Activated naive CD8-positive, alpha-beta T cell treated with anti-CD3 and anti-CD28 coated beads for 36 hours (primary cell): ENCODE measurements at places on chromosomes 16 and 17.
A peak's percentile ranks its signal among the peaks of the same experiment; 100 is the strongest.

DNA sequence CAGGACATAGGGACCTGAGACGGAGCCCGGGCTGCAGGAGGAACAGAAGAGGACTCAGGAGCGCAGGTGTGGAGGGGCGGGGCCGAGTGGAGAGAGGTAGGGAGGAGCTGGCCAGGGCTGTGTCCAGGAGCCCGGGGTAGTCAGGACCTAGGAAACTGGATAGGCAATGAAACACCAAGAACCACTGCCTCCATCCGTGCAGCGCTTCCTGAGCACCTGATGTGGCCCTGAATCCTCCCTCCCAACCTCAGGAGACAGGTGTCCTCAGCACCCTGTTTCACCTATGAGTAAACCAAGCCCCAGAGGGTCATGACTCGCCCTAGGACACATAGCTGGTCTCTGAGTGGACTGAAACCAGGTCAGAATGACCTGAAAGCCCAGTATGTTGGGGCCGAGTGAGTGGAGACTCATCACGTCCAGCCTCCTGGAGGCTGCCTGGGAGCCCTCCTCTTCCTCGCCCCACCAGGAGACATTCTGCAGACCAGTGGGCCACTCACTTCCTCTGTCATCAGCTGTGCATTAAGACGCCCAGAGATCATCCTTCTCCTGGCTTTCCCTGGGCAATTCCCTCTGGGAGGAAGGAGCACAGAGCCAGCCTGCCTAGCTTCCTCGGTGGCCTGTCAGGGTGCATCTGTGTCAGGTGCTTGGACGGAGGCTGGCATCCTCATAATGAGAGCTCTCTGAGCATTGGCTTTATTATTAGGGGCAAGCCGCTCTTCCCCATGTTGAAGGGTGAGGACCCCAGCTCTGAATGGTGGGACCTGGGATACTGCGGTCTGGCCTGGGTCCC, 72.8 kb downstream of the SCNN1B start:
- H3K36me3 ChIP-seq, result no peaks in the 10 kb centered on the region
- H3K4me1 ChIP-seq, result no peaks in the 10 kb centered on the region
- H3K27ac ChIP-seq, result no peak overlapping the region
- H3K4me3 ChIP-seq, result no peak overlapping the region

- no peaks in the 10 kb centered on the region for H3K27me3 ChIP-seq
- H3K36me3 ChIP-seq, result peaks cover 4% of the 10 kb centered on the region
- no peak overlapping the region for H3K27ac ChIP-seq
- DNase-seq, result peak; percentile 18
- H3K4me3 ChIP-seq, result no peak overlapping the region
- peaks cover 4% of the 10 kb centered on the region for H3K4me1 ChIP-seq
Observed at GRCh38 chr16:27748868-27749546, 199.1 kb downstream of the KATNIP start.

GRCh38 chr17:9676084-9676483, 30.8 kb downstream of the USP43 start:
- no peak overlapping the region for H3K27ac ChIP-seq
- H3K4me1 ChIP-seq, result no peaks in the 10 kb centered on the region
- no peak for DNase-seq
- no peaks in the 10 kb centered on the region for H3K27me3 ChIP-seq

DNA sequence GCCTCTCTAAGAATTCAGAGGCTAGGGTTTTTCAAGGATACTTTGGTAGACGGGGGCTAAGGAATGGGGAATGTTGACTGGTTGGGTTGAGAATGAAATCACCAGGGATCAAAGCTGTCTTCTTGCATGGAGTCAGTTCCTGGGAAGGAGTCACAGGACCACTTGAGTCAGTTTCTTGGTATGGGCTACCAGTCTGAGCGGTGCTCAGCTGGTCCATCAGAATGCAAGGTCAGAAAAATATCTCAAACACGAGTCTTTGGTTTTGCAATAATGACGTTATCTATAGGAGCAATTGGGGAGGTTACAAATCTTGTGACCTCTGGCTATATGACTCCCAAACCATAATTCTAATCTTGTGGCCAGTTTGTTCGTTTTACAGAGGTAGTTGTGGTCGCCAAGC, 18.4 kb downstream of the CHD9NB start:
- no peak overlapping the region for H3K27ac ChIP-seq
- H3K4me1 ChIP-seq, result peaks cover 2% of the 10 kb centered on the region
- no peak for DNase-seq

- peaks cover 46% of the 10 kb centered on the region for H3K36me3 ChIP-seq
- H3K27ac ChIP-seq, result peak overlapping the region; percentile 75
- H3K4me1 ChIP-seq, result peaks cover 45% of the 10 kb centered on the region
Observed at GRCh38 chr17:45235416-45236281, 14.0 kb downstream of the FMNL1 start.

GRCh38 chr17:81090361-81091136, 55.6 kb downstream of the BAIAP2 start:
- H3K4me1 ChIP-seq, result peaks cover 10% of the 10 kb centered on the region
- DNase-seq, result peak; percentile 22
- H3K36me3 ChIP-seq, result no peaks in the 10 kb centered on the region
- H3K27me3 ChIP-seq, result no peaks in the 10 kb centered on the region
- H3K27ac ChIP-seq, result no peak overlapping the region
- no peak overlapping the region for H3K4me3 ChIP-seq

GRCh38 chr17:42744283-42744805, 496 bp downstream of the EZH1 start:
- peak overlapping the region; percentile 97 for H3K27ac ChIP-seq
- H3K27me3 ChIP-seq, result peaks cover 6% of the 10 kb centered on the region
- peak overlapping the region; percentile 97 for H3K4me3 ChIP-seq
- DNase-seq, result peak; percentile 81

GRCh38 chr16:12539185-12539929, 264.3 kb downstream of the CPPED1 start:
- DNase-seq, result peak; percentile 4
- H3K36me3 ChIP-seq, result no peaks in the 10 kb centered on the region
- H3K27me3 ChIP-seq, result no peaks in the 10 kb centered on the region
- H3K4me3 ChIP-seq, result no peak overlapping the region
- H3K27ac ChIP-seq, result peak overlapping the region; percentile 54

DNA sequence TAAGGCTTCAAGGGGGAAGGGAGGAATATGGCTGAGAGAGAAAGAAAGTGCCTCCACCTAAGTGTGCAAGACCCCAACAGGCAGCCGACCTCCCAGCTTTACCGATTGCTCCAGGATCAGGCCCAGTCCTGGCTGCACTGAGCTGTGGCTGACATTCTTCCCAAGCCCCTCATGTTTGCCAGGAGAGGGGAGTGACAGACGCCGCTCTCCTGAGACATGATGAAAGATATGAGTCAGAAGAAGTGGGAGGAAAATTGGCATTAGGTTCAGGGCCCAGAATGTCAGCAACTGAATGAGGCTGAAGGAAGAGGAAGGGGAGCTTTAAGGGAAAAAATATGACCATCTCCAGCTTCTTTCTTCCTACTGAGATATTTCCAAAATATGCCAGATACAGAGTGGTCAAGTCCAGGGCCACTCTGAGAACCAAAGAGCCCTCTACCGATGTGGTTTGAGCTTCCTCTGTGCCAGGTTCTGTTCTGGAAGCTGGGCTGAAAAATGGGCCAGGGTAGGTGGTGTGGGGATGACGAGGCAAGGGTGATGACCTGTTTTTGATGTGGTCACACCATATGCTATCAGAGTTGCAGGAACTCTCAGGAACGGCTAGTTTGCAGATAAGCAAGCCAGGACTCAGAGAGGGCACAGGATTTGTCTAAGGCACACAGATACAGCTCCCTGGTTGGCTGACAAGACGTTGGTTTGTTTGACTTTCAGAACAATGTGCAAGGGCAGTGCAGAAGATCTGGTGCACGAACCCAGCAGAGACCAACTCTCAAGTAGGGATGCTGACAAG, 176.7 kb downstream of the SOX9 start:
- DNase-seq, result no peak
- H3K36me3 ChIP-seq, result no peaks in the 10 kb centered on the region
- no peaks in the 10 kb centered on the region for H3K27me3 ChIP-seq

- peaks cover 13% of the 10 kb centered on the region for H3K36me3 ChIP-seq
- peak overlapping the region; percentile 51 for H3K4me3 ChIP-seq
- peak; percentile 3 for DNase-seq
Observed at GRCh38 chr17:64147110-64148016, 17.4 kb upstream of the ERN1 start.

GRCh38 chr16:82439678-82440293, 187.0 kb upstream of the CDH13 start:
- no peak for DNase-seq
- H3K27me3 ChIP-seq, result no peaks in the 10 kb centered on the region
- no peaks in the 10 kb centered on the region for H3K36me3 ChIP-seq

GRCh38 chr16:53973021-53973420, 269.1 kb downstream of the FTO start:
- H3K4me3 ChIP-seq, result no peak overlapping the region
- no peak for DNase-seq
- no peaks in the 10 kb centered on the region for H3K4me1 ChIP-seq
- H3K27me3 ChIP-seq, result no peaks in the 10 kb centered on the region
- no peak overlapping the region for H3K27ac ChIP-seq
- H3K36me3 ChIP-seq, result no peaks in the 10 kb centered on the region

- no peak overlapping the region for H3K4me3 ChIP-seq
- peaks cover 10% of the 10 kb centered on the region for H3K4me1 ChIP-seq
- H3K36me3 ChIP-seq, result no peaks in the 10 kb centered on the region
- peak; percentile 61 for DNase-seq
- H3K27ac ChIP-seq, result no peak overlapping the region
Observed at GRCh38 chr17:73156166-73156840, 8.5 kb upstream of the SSTR2 start.

DNA sequence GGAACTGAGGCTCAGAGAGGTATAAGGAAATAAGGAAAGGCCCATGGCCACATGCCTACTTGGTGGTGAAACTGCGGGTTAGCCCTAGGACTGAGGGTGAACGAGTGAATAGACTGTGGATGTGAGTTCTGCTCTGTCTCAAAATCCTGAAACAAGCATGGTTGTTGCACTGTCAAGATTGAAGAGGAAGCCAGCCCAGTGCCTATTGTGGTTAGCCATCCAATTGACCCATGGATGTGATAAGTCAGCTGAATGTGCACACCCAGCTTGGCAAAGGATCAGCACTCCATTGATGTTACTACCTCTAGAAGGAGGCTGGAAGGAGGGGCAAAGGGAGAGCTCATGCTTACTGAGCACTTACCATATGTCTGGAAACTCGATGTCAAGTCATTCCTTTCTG, 4.5 kb downstream of the TMEM114 start:
- DNase-seq, result no peak
- no peaks in the 10 kb centered on the region for H3K36me3 ChIP-seq
- H3K27ac ChIP-seq, result no peak overlapping the region
- peaks cover 43% of the 10 kb centered on the region for H3K27me3 ChIP-seq
- H3K4me1 ChIP-seq, result peaks cover 6% of the 10 kb centered on the region
- no peak overlapping the region for H3K4me3 ChIP-seq

- H3K27me3 ChIP-seq, result no peaks in the 10 kb centered on the region
- peak overlapping the region; percentile 63 for H3K27ac ChIP-seq
- peaks cover 64% of the 10 kb centered on the region for H3K4me1 ChIP-seq
- H3K36me3 ChIP-seq, result peaks cover 43% of the 10 kb centered on the region
- no peak overlapping the region for H3K4me3 ChIP-seq
Observed at GRCh38 chr16:68100488-68100887, 15.3 kb downstream of the NFATC3 start.

- H3K4me1 ChIP-seq, result no peaks in the 10 kb centered on the region
- peaks cover 15% of the 10 kb centered on the region for H3K27me3 ChIP-seq
- DNase-seq, result no peak
Observed at GRCh38 chr17:80494547-80494946, 18.1 kb upstream of the NPTX1 start.

- H3K4me3 ChIP-seq, result no peak overlapping the region
- no peak for DNase-seq
- peaks cover 16% of the 10 kb centered on the region for H3K4me1 ChIP-seq
- H3K36me3 ChIP-seq, result no peaks in the 10 kb centered on the region
Observed at GRCh38 chr17:50181144-50181543, 15.3 kb downstream of the SGCA start.

- peak overlapping the region; percentile 79 for H3K27ac ChIP-seq
- peak overlapping the region; percentile 84 for H3K4me3 ChIP-seq
- DNase-seq, result peak; percentile 21
- peaks cover 46% of the 10 kb centered on the region for H3K4me1 ChIP-seq
- H3K36me3 ChIP-seq, result peaks cover 22% of the 10 kb centered on the region
- H3K27me3 ChIP-seq, result no peaks in the 10 kb centered on the region
Observed at GRCh38 chr17:58084317-58084981, 1.2 kb downstream of the DYNLL2 start.

GRCh38 chr16:48541108-48541786, 68.7 kb downstream of the N4BP1 start:
- peaks cover 4% of the 10 kb centered on the region for H3K36me3 ChIP-seq
- peaks cover 28% of the 10 kb centered on the region for H3K4me1 ChIP-seq
- no peaks in the 10 kb centered on the region for H3K27me3 ChIP-seq

GRCh38 chr17:29563816-29564215, 3.0 kb downstream of the ABHD15 start:
- no peak overlapping the region for H3K27ac ChIP-seq
- peaks cover 17% of the 10 kb centered on the region for H3K4me1 ChIP-seq
- peaks cover 3% of the 10 kb centered on the region for H3K27me3 ChIP-seq
- H3K4me3 ChIP-seq, result no peak overlapping the region
- H3K36me3 ChIP-seq, result peaks cover 14% of the 10 kb centered on the region

DNA sequence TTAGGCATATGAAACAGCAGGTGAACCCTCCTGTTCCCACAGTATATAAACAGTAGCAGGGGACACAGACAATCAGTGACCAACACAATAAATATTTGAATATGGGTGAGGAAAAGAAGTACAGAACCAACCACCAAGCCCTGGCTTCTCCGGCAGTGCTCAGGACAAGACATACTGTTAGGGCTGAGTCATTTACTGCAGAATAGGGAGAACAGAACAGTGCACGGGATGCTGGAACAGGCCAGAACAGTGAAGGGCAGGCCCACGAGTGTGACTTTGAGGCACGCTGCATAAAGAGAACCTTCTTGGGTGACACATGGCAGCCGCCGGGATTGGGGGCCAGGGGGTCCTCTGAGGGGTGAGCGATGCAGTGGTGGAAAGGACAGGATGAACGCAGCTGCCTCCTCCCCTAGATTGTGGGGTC, 160.4 kb downstream of the CMIP start:
- H3K4me1 ChIP-seq, result no peaks in the 10 kb centered on the region
- H3K36me3 ChIP-seq, result peaks cover 6% of the 10 kb centered on the region
- no peak overlapping the region for H3K4me3 ChIP-seq
- no peak overlapping the region for H3K27ac ChIP-seq
